Bone marrow (tissue), 2 donors: ENCODE measurements at places on chromosomes 2 and 18.

- DNase-seq, result no peak
Measured at GRCh38 chr2:155730804-155731203, 601.7 kb downstream of the NR4A2 start.

DNA sequence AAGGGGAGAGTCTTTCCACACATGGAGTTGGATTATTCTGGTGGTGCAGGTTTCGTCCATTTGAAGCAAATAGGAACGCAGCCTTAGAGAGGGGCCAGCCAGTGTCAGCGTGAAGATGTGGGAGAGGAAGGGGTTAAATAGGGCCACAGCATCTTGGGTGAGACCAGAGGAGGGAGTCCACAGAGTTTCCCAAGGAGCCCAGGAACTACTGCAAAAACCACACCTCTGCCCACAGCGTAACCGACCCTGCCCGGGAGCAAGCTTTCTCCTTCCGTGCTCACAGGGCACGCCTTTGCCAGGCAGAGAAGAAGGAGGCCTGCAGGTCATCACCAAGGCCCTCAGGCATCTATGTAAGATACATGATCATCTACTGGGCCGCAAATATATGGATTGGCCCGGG lies 314.5 kb downstream of the AGAP1 start:
- no peak for DNase-seq

DNA sequence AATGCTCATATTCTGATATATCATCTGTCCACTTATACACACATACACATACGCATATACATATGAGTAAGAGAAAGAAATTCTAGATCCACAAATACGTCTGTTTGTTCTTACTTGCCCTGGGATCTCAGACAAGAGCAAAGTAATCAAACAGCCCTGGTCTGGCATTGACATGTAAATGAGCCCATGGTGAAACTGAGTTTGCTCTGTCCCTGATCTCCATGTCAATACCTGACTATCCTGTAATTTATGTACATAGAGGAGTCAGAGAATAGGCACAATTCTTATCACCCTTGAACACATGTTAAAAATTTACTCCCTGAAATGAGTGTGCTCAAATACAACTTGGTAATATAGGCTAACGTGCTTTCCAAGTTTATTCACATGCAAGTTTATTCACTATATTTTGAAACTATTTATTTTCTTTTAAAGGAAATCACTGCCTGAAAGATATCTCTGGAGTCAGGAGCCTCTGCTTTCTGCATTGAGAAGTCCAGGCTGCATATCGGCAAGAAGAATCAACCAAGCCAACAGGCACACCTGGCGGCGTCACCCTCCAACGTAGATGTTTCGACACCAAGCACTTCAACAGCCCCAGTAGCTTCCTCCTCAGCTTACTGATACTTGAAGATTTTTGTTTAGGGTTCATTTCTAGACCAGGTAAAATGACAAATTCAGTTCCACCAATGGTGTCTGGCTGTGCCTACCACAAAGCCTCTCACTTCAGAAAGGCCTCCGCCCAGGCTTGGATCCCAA lies 100.6 kb downstream of the CMPK2 start:
- no peak for DNase-seq

DNA sequence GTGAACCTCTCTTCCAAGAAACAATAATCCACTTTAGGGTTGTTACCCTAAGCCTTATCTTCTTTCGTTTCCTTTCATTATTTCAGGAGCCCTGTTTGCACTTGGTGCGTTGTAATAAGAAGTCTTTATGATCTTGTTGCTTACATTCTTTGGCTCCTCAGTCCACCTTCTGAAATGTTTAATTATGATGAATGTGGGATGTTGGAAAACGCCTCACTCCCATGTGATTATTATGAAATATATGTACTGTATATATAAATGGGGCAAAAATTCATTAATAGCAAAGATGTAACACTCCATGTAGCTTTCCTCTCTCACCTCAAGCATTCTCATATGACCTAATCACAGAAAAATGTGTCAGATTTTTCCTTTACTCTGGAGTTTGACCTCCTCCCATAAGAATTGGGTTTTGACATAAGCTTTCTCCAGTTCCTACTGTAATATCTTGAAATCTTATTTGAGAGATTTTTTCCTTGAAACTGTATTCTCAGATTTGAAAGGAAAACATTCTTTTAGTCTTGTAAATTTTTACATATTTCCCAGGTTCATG lies 397.2 kb upstream of the FANCL start:
- DNase-seq, result no peak

GRCh38 chr18:29002747-29003146 lies 825.8 kb upstream of the CDH2 start:
- no peak for DNase-seq

DNA sequence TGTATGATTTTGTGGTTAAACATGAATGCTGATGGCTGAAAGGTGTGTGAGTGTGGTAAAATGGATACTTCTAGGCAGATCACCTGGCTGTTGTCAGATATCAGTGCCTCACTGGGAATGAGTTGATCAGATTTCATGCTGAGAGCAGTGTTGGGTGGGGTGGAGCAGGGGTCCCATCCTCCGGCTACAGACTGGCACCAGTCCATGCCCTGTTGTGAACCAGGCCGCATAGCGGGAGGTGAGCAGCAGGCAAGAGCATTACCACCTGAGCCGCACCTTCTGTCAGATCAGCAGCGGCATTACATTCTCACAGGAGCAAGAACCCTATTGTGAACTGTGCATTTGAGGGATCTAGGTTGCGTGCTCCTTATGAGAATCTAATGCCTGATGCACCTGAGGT lies 78.7 kb downstream of the GLI2 start:
- DNase-seq, result no peak

- DNase-seq, result no peak
Measured at GRCh38 chr18:63422864-63423304, 608 bp upstream of the VPS4B start.

DNA sequence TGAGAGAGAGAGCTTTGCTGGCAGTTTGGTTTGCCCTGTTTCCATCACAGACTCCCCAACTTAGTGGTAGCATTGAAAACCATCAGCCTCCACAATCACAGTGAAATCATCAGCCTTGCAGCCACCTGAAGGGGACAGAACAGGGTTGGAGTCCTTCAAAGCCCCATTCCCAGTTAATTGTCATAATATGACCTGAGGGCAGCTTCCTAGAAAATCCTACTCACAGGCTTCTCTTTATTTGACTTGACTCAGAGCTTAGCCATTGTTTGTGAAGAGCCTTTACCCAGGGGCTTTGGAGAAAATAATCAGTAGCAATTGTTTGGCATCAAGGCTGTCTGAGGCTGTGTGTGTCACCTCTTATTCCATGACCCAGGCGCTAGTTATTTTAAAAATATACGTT lies 308.7 kb downstream of the CBLN2 start:
- no peak for DNase-seq

- DNase-seq, result peak; percentile 5
Measured at GRCh38 chr2:135709992-135710391, 31.7 kb upstream of the UBXN4 start.

DNA sequence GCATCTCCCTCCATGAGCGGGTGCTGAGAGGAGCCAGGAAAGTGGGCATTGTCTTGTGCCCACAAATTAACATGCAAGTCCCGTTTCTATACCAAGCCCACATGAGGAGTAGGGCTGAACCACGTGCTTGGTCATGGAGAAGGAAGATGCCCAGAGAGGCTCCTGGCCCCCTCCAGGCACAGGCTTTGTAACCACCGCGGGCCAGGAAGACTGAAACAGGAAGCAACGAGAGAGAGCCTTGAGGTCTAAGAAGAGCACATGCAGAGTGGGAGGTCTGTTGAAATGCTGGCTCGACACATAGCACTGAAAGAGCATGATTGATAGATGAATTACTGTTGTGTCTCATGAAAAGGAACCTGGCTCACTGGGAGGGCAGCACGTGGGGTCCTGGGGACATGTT lies 36.3 kb downstream of the VWA3B start:
- no peak for DNase-seq

DNA sequence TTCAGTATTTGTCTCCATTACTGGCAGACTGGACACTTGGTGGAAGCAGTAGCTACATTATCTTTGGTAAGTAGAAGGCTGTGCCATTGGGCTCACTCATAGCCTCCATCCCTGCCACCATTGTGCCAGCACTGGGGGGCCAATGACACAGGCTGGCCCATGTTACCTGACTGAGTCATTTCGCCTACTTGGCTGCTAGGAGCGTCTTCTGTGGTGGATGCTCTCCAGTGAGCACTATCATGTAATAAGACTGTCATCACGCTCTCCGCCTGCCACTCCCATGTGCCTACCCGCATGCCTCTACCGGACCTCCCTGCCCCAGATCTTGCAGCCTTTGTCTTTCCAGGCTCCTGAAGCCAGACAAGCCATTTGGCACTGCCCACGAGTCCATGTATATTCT lies 56.2 kb downstream of the LONRF2 start:
- DNase-seq, result no peak

DNA sequence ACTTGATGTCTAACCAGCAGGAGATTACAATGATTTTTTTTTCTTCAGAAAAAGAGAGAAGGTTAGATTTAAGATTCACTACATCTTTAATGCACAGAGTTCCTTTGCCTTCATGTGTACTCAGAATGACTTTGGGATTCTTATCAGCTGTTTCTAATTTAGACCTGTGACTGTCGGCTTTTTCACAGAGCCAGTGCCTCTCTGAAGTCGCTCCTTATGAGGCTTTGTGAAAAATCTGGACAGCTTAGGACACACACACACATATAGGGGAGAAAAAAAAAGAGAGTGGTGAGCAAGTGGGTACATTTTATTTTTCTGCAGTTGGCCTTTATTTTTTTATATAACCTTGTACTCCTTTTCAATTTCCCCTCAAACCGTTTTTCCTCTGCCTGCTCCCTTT lies 893.1 kb upstream of the CELF4 start:
- DNase-seq, result no peak
